ENCODE measurements at places on chromosomes 1 and 21.

GRCh38 chr1:179205284-179205683, 24.2 kb downstream of the ABL2 start:
- no peak for DNase-seq

DNA sequence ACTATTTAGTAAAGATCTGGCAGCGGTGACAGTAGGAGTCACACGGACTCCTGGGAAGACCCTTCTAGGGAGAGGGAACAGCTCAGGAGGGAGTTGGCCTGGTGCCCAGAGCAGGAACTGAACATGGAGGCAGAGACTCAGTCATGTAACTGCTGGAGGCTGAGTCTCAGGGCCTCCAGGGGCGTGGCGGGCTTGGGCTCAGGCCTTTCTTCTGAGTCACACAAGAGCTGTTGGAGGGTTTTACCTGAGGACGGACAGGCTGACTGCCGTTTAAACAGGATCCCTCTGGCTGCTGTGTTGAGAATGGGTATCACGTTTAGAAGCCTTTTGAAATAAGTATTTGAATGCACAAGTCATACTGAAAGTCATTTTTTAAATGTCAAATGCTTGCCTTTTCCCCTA, 7.2 kb upstream of the ETS2 start:
- no peak for DNase-seq

GRCh38 chr21:34132202-34132601, 58.8 kb downstream of the MRPS6 start:
- DNase-seq, result no peak

GRCh38 chr1:45972621-45973020, 159.8 kb downstream of the PIK3R3 start:
- DNase-seq, result no peak

DNA sequence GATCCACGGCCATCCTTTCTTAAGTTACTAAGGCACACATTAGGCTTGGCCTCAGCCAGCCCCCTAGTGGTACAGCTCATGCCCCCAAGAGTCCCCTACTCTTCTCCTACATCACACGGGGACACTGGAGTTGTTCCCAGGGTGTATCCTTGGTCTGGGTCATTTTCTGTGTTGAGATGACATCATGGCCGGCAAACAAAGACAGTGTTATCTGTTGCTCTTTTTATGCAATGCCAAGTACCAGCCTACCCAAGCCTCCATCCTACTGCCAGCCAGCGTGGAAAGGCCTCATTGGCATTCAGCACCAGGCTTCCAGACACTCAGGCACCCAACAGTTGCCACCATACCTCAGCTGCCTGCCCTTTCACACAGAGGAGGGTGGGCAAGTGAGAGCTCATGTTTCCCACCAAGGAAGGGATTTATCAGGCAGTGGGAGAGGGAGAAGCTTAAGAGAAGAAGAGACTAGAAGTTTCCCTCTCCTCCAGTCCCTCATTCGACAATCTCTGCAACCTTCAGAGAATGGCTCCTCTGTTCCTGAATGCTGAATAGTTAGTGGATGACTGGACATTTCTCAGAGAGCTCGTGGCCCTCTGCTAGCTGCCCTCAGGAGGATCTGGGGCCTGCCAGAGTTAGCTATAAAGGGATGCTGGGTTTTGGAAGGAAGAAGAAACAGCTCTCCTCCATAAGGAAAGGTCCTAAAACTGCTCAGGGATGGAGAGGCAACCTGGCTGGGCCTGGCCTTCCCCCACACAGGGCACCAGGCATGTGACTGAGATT, 17.7 kb downstream of the CBR1 start:
- no peak for DNase-seq

DNA sequence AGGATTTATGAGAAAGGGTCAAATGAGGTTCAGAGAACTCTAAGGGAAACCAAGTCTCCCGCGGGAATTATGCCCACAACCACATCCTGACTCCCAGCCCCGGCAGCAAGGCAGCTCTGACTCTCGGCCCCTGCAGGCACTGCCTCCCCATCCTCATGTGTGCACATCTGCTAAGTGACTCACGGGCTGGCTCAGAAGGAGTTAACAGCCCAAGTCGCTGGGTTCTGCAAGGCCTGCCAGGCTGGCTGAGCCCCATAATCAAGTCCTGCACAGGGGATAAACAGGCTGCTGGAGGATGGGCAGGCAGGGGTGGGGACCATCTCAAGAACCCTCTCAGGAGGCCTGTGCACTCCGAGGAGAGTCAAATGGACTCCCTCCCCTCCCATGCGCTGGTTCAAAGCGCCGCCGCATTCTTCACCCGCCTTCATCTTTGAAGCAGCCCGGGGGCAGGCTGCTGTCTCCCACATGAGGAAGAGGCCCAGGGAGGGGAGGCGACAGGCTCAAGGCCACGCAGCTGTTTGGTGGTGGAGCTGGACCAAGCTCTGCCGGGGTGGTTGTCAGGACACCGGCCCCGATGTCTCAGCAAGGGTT, 344.3 kb downstream of the MATN1 start:
- DNase-seq, result no peak

- no peak for DNase-seq
Observed at GRCh38 chr1:55353707-55354620, 138.8 kb upstream of the USP24 start.

DNA sequence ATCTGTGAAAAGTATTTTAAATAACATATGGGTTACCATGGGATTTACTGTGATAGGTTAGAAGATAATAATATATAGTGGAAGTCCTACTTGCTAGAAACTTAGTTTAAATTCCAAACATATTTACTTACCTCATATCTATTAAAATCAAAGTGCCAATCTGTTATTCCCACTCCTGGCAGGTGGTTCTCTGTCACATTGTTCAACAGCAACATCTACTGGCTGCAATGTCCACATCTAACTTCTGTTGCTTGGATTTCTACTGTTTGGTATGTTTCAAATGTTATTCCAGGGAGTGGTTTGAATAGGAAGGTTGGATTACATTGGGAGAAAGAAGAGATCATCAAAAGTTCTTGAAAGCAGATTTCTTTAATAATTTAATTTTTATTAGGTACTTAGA, 122.5 kb upstream of the NCAM2 start:
- no peak for DNase-seq

GRCh38 chr1:107286125-107286524, 145.3 kb downstream of the NTNG1 start:
- no peak for DNase-seq

GRCh38 chr1:227949341-227949921, 1.7 kb upstream of the WNT9A start:
- no peak for DNase-seq

GRCh38 chr1:9028921-9029705, 2.9 kb upstream of the SLC2A7 start:
- no peak for DNase-seq

DNA sequence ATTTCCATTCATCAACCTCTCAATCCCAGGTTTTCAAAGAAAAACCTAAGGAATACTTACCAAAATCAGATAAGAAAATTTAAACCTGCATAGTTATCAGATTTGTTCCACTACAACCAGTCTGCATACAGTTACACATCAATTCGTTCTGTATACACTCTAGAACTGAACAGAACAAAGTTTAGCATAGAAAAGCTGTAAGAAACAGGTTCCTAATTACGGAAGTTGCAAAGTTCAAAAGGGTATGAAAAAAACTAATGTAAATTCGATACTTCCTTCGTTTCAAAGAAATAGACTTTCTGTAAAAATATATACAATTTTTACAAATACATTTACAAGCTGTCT, 3.1 kb downstream of the MCL1 start:
- no peak for DNase-seq

DNA sequence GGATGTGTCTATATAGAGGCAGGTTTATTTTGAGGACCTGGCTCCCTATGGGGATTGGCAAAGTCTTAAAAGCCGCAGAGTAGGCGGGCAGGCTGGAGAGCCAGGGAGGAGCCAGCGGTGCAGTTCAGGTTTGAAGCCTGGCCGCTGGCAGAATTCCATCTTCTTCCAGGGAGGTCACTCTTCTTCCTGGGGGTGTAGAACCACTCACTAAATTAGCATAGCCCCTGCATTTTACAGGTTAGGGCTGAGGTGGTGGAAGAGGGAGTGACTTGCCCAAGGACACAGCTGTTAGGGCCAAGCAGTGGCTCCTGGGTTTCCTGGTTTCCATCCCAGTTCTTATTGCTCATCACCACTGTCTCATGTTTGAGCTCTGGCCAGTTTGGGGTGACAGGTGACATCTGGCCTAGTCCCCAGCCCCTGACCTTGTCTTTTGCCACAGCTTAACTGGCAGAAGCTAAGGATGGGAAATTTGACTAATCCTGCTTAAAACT, 1.4 kb downstream of the PINK1 start:
- no peak for DNase-seq

DNA sequence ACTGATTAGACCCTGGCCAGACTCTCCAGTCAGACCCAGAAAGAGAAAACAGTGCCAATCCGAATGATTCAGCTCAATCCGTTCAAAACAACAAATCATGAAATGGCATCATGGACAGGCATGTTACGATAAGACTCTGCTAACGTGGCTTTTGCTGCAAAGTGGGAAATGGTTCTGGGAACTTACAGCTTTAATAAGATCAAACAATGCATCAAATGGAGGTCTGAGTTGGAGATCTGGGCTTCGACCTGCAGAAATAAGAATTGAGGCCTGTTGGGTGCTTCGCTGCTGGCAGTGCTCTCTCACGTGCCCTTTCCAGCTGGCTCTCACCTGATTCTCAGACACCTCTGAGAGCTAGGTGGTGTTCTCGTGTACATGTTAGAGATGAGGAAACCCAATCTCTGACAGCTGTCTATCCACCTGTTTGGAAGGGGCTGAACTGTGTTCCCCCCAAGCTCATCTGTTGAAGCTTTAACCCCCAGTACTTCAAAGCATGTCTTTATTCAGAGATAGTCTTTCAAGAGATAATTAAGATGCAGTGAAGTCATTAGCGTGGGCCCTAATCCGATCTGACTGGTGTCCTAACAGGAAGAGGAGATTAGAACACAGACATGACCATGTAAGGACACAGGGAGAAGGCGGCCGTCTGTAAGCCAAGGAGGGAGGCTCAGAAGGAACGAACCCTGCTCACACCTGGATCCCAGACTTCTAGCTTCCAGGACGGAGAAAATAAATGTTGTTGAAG, 45.5 kb upstream of the ETS2 start:
- DNase-seq, result no peak

GRCh38 chr1:183757061-183757460, 47.9 kb upstream of the RGL1 start:
- DNase-seq, result no peak

DNA sequence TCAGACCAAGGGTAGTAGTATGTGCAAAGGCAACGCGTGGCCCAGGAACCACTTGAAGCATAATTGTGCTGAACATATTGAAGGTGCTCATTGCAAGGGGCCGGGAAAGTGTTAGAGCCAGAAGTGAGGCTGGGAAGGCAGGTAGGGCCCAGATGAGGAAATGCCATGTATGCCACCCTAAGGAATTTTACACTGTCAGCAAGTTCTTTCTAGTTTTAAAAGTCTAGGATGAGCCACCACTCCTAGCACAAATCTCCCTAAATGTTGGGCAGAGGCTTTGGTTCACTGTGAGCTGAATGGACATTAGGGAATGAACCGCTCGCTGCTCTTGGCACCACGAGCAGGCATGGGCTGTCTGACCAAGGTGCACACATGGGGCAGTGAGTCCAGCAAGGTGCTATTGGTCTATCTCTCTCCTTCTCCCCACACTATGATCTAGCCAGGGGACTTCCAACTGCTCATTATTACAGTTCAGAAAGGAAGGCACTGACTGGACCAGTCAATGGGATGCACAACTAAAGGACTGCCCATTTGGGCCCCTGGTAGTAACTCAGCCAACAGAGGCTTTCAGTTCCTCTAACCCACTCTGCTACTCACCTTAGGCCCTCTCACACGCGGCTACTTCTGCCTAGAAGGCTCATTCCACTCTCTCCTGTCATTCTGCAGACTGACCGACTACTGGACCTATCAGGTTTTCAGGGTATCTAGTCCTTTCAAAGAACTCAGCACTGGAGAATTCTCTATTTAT, 2.0 kb downstream of the KANK4 start:
- DNase-seq, result no peak

GRCh38 chr1:184418652-184419349, 32.0 kb downstream of the C1orf21 start:
- no peak for DNase-seq

Data from stimulated activated CD8-positive, alpha-beta memory T cell treated with anti-CD3 and anti-CD28 coated beads, Interleukin-4, amount 100 ng/mL, for 4 hours (primary cell).